NCI-H1105 (cell line): ENCODE measurements at places on chromosomes 6 and 20.

GRCh38 chr20:4886771-4887527 is 114.4 kb downstream of the SLC23A2 start:
- DNase-seq = no peak

DNA sequence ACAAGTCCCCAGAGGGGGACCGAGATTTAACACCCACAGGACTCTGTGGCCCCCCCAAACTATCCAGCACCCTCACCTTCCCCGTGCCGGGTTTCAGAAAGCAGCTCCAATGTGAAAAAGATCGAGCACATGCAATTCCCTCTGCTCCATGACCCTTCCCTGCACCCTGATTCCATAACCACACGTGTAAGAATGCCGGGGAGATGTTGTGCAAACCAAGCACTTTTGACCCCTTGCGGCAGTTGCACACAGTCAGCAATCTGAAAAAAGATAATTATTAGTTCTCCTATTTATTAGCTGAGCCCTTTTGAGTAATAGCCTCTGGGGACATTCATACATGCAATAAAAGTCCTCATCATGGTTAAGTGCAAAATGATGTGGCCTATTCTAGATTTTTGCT is 13.0 kb downstream of the FOXQ1 start:
- no peak for DNase-seq

DNA sequence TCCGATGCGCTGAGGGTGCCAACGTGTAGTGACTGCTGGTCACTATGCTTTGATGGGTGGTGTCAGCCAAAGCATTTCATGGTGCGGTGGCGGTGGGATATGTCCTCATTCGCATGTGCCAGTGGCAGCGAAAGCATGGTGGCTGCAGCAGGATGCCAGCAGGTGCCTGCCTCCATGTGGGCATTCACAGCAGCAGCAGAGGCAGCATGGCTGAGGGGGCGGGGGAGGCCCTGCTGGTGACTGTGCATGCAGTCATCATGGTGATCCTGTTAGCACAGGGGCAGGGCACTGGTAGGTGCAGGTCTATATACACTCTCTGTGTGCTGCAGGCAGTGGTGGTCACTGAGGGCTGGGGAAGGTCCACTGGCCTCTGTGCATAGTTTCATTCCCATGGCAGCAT is 22.0 kb downstream of the FIG4 start:
- DNase-seq = no peak

GRCh38 chr6:112931832-112932231 is 584.7 kb downstream of the RFPL4B start:
- no peak for DNase-seq

GRCh38 chr6:155108070-155108820 is 113.1 kb downstream of the TIAM2 start:
- no peak for DNase-seq

DNA sequence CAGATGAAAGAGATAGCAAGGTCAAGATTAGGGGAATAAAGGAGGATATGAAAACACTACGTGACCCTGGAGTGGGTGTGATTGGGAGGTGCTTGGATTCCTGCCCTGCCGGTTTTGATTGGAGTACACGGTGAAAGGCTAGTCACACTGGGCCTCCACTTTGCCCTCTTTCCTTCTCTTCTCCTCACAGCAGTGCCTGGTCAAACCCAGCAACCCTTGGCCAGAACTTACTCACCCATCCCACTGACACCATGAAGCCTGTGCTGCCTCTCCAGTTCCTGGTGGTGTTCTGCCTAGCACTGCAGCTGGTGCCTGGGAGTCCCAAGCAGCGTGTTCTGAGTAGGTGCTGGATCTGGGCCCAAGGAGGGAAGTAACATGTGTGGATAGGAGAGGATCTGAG is at the start of gene WFDC13:
Gene WFDC13, plus strand, starts transcription at position 166 of the 400 bp plus-strand sequence. Its CDS starts 86 bp downstream, at position 252.
- no peak for DNase-seq

GRCh38 chr20:12256806-12257205 is 339.1 kb downstream of the BTBD3 start:
- DNase-seq = no peak

- DNase-seq = peak; percentile 32
Measured at GRCh38 chr6:167442245-167442644, 117.4 kb downstream of the TTLL2 start.

- DNase-seq = no peak
Measured at GRCh38 chr6:22593895-22594294, 24.5 kb downstream of the HDGFL1 start.

DNA sequence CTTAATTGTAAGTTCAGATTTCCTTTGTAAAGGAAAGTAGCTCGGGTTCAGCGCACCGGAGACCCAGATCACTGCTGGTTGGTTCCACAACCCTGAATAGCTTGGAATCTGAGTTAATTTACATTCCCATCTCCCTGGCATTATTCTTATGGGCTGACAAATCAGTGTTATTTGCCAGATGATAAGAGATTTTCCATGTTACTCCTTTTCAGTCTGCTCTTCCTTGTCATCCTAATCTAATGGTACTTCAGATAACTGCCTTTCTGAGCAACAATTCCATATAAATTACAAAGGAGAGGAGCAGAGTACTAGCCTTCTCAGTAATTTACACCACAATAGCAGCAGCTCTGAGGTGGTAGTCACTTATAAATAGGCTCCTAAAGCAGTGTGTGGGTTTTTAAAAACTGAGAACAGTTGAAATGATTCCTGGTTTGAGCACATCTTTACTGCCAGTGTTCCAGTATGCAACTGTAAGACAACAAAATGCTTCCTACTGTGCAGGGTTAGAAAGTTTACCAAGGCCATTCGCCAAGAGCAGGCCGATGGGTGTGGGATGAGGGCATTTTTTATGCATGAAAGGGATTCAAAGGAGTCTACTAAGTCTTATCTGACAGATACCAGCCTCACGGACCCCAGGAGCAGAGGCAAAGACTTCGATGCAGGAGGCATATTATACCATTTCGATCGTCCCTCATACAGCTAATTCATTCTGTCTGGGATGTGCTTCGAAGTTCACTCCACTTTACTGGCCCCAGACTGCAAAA is 89.7 kb downstream of the NDUFAF5 start:
- no peak for DNase-seq
